ENCODE measurements at places on chromosomes 11 and 22.

- no peak for DNase-seq
Observed at GRCh38 chr11:104881117-104881794, 17.0 kb downstream of the CASP12 start.

- DNase-seq = no peak
Observed at GRCh38 chr22:41989246-41989645, 9.3 kb upstream of the WBP2NL start.

GRCh38 chr11:87059596-87060390, 22.1 kb downstream of the TMEM135 start:
- DNase-seq = no peak

DNA sequence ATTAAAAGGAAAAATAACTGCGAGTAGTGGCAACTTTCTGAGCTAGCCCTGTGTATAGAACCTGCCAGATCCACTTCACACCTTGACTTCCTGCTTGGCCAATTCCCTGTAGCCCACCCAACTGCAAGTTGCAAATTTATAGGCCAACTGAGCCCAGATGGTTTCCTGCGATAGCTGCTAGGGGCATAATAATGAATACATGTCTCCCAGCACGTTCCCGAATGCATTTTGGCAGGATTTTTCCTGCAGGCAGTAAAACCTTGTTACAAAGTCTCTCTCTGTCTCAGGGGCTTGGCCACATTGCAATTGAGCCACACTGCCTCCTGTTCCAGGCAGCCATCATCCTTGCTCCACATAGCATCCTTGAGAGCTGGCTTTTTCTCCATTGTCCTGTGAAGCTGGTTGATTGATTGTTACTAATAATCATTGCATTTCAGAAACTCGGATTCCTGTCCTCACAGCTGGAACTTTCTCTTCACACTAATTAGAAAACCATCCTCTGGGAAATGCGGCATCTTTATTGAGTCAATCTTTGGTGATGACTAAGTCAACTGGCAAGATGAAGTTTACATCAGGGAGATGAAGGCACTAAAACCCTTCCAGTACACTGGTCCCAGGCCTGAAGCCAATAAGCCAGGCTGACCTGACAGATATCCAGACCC, 18.6 kb upstream of the LMO2 start:
- no peak for DNase-seq

- no peak for DNase-seq
Observed at GRCh38 chr11:2265396-2265795, 5.0 kb downstream of the ASCL2 start.

DNA sequence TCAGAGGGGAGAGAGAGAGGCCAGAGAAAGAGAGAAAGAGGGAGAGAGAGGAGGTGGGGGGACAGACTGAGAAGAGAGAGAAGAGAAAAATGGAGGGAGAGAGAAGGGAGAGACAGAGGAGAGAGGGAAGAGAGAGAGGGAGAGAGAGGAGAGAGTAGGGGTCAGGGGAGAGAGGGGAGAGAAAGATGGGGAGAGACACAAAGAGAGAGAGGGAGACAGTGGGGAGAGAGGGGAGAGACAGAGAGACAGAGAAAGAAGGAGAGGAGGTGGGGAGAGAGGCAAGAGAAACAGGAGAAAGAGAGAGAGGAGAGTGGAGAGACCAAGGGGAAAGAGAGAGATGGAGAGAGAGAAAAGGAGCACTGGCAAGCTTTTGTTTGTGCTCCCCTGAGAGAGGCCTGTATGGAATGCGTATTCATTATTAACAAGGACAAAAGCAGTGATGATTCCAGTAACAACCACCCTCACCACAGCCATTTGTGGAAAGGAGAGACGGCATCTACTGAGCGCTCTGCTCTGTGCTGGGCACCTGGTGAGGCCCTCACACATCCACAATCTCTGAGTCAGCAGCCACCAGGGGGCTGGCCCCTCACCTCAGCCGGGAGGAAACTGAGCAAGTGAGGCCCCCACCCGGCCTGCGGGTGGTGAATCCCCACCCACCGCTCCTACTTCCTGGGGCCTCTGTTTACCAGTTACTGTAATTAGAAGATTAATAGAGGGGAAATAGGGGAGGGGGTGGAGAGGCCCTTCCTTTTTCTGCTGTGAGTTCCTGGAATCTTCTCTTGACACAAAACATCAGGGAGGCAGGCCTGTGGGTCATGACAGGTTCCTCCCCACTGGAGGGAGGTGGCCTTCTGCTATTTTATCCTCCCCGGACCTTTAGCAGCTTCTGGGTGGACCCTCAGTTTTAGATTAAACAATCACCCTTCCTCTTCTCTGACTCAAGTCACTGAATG, 14.6 kb upstream of the MIAT start:
- no peak for DNase-seq

- DNase-seq = no peak
Observed at GRCh38 chr11:116145187-116145865, 627.5 kb downstream of the BUD13 start.

- DNase-seq = no peak
Observed at GRCh38 chr11:538431-539051, 1.2 kb downstream of the LRRC56 start.

- DNase-seq = no peak
Observed at GRCh38 chr11:13577881-13578280, 82.1 kb upstream of the PTH start.

DNA sequence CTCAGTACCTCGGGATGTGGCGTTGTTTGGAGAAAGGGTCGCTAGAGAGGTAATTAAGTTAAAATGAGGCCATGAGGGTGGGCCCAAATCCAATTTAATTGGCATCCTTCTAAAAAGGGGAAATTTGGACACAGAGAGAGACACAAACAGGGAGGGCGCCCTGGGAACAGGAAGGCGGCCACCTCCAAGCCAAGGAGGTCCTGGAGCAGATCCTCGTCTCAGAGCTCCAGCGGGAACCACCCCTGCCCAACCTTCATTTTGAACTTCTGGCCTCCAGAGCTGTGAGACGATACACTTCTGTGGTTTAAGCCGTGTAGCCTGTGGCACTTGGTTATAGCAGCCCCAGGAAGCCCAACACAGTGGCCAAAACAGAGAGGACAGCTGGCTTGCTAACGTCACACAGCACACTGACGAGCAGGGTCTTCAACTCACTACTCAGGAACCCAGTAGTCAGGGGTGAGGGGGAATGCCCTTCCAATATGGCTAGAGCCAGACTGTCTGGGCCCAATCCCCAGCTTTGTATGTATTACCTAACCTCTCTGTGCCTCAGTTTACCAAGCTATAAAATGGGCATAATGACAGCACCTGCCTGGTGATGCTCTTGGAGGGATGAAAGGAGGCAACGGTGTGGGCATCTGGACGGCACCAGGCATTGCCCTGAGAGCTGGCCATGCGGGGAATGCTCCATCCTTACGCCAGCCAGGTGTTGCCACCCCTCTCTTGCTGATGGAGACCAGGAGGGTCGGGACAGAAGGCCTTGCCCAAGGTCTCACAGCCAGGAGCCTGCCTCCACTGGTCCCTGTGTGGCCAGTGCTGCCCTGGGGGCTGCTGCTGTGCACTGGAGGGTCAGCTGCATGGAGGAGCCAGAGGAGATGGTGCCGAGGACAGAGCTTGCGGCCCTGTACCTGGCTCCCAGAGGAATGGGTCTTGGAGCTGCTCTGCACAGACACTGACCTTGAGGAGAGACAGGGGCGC, 53.3 kb upstream of the LINC01488 start:
- no peak for DNase-seq

DNA sequence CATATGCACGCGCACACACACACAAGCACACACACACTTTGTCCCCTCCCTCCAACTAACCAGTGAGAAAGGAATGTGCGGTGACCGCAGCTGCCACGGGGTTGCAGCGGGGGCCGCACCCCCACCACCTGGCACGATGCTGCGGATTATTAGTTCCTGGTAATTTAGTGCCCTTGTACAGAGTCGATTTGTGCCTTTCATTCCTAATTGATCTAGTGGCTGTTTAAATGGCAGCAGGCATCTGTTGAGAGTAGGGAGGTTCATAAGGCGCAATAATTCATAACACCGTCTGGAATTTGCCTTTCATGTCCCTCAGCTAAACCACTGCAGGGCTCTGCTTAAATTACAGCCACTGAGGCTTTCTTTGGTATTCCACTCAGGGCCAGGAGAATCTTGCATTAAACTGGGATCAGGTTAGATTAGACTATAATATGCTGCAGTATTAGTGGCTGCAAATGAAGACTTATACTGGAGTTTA, 113.7 kb downstream of the FEZ1 start:
- no peak for DNase-seq

- DNase-seq = no peak
Observed at GRCh38 chr11:16191212-16191867, 165.0 kb downstream of the SOX6 start.

- no peak for DNase-seq
Observed at GRCh38 chr11:44886790-44887140, 63.9 kb downstream of the TP53I11 start.

- no peak for DNase-seq
Observed at GRCh38 chr11:68978626-68978930, 2.2 kb downstream of the MRGPRD start.

DNA sequence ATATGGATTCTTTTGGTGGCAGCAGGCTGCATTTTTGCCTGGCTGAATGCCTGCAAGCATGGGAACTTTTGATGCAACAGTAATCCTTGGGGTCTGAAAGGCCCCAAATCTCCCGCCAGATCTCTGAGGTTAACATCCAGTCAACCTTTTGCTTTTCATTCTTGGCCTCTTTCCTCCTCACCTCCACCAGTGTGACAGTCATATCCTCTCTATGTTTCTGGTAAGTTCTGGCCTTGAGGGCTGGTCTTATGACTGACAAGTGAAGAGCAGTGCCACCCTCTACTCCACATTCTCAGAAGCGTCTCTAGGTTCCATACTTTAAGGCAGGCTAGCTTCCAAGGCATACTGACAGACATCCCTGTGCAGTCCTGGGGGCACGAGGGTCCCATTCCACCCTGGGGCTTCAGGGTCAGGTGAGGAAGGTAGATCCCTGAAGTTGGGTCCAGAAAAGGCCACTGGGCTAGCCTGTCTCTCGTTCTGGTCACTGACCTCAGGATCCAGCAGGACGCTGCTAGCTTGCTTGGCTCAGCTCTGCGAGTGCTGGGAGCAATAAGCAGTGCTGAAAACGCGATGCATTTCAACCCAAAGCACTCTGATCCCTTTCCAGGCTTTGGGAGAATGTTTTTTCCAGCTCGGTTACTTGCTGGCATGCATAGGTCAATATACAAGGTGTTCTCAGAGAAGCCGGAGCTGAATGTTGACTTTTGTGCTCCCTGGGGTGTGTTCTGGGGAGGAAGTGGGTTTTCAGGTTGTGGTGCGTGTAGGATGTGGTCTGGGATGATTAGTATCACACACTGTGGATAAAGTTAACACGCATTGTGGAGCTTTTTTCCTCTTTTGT, 75.2 kb downstream of the PTPRJ start:
- no peak for DNase-seq

GRCh38 chr22:49664891-49665290, 162.8 kb downstream of the BRD1 start:
- DNase-seq = no peak

GRCh38 chr11:7577291-7578190, 63.7 kb downstream of the PPFIBP2 start:
- peak; percentile 69 for DNase-seq

Measured in HL-60 (cell line).